ENCODE measurements at places on chromosomes 4 and X. TPM values are rescaled to one million over a fixed set of nuclear protein-coding genes. Genes with fewer than 3 reads are reported as not detected.

Gene XG
- not detected for total RNA-seq

Gene PRKG2
- total RNA-seq: 1.0 TPM

Gene KLHL13
- total RNA-seq: 3.2 TPM

Gene MGAT4D
- not detected for total RNA-seq

Gene SYP
- total RNA-seq: 0.15 TPM

Measured in bronchus fibroblast of lung (primary cell).